ENCODE measurements at places on chromosomes 4 and X.

DNA sequence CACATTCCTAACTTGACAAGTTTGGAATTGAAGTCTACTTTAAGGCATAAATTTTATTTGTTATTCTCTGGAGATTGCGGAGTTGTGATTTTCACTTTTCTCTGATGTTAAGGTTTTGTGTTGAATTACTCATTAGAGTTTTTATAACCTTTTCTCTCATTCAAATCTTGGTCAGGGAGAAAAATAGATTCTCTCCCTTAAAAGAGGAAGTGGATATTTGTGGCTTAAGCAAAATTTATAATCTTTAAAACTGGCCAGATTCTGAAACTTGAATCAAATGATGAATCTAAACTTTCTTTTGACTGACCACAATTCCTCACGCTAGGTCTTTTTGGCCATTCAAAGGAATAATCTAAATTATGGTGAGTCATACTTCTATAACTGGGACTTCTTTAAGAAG is 361.4 kb downstream of the TEX13C start:
- no peak for DNase-seq

GRCh38 chr4:68466751-68467150 is 19.5 kb downstream of the TMPRSS11E start:
- no peak for DNase-seq

- no peak for DNase-seq
Observed at GRCh38 chr4:174713821-174714220, 115.2 kb downstream of the GLRA3 start.

GRCh38 chr4:36290641-36291040 is 9.2 kb downstream of the DTHD1 start:
- DNase-seq, result no peak

GRCh38 chrX:130402208-130402684 is 459 bp downstream of the RBMX2 start:
- DNase-seq, result no peak

- no peak for DNase-seq
Observed at GRCh38 chr4:54954656-54955388, 170.6 kb downstream of the KDR start.
